ENCODE measurements at places on chromosomes 3 and 15.

GRCh38 chr3:195897081-195897852 lies 11.1 kb downstream of the TNK2 start:
- DNase-seq: no peak

- DNase-seq: no peak
These were observed 23.5 kb downstream of the PFN2 start for GRCh38 chr3:149947231-149947630.

DNA sequence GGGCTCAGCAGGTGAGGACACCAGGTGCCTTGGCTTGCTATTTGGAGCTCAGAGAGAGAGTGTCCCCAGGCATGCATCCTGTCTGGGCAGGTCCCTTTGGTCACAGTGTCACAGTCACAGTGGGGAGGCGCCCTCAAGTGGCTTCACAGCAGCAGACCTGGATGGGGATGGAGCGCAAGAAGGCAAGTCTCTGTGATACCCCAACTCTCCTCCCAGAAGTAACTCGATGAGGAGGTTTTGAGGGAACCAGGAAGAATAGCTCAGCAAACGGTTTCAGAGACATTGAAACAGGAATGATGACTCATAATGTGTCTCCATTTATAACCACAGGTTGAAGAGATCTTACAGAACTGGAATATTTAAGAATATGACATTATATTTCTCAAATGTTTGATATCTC lies 66.5 kb upstream of the SH3GL3 start:
- DNase-seq: no peak

- no peak for DNase-seq
These were observed 31.7 kb downstream of the TMEM212 start for GRCh38 chr3:171874879-171875278.

- DNase-seq: no peak
These were observed 61.4 kb downstream of the TTBK2 start for GRCh38 chr15:42858999-42859789.

GRCh38 chr3:66582721-66583423 lies 82.0 kb upstream of the LRIG1 start:
- DNase-seq: peak; percentile 18

Data from T-helper 17 cell (primary cell).